ENCODE measurements at places on chromosomes 1 and 21. TPM values are rescaled to one million over a fixed set of nuclear protein-coding genes. Genes with fewer than 3 reads are reported as not detected.

The LSM10 gene
- total RNA-seq, result 9.9 TPM

The TNFSF18 gene
- 50.3 TPM for total RNA-seq

The OR6K3 gene
- not detected for total RNA-seq

The CCDC30 gene
- total RNA-seq, result 0.40 TPM

The ZNF648 gene
- total RNA-seq, result not detected

The NEXN gene
- total RNA-seq, result 6.3 TPM

The HYI gene
- total RNA-seq, result 80.0 TPM

The LMX1A gene
- not detected for total RNA-seq

The KDF1 gene
- total RNA-seq, result not detected

The FAM177B gene
- total RNA-seq, result not detected

The SSX2IP gene
- 0.60 TPM for total RNA-seq

The RAD54L gene
- 2.2 TPM for total RNA-seq

The CELA2A gene
- not detected for total RNA-seq

The KCNK1 gene
- total RNA-seq, result under 0.01 TPM

The PYHIN1 gene
- not detected for total RNA-seq

The GBP4 gene
- total RNA-seq, result 2.4 TPM

The TNFRSF9 gene
- total RNA-seq, result under 0.01 TPM

The BRINP2 gene
- not detected for total RNA-seq

The CD247 gene
- not detected for total RNA-seq

The KCNA3 gene
- total RNA-seq, result not detected

The FBXO42 gene
- 6.3 TPM for total RNA-seq

The DNALI1 gene
- total RNA-seq, result 0.20 TPM

All from lung microvascular endothelial cell (primary cell).